ENCODE measurements at places on chromosomes 2 and 18.

DNA sequence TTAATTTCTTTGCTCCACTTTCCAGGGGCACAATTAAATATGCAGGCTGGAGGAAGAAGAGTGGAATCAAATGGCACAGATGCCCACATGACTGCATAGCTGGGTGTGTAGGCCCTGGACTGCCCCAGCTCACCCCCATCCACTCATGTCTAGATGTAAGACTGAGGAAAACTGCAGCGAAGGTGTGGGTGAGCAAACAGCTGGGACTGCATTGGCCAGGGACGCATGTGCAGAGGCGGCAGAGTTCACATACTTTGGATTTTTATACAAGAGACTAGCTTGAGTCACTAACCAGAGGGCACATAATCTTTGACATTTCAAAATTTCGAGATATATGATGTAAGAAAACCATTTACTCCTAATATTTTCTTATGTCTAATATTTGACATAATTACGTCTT, 60.1 kb downstream of the SPIRE1 start:
- DNase-seq = no peak

DNA sequence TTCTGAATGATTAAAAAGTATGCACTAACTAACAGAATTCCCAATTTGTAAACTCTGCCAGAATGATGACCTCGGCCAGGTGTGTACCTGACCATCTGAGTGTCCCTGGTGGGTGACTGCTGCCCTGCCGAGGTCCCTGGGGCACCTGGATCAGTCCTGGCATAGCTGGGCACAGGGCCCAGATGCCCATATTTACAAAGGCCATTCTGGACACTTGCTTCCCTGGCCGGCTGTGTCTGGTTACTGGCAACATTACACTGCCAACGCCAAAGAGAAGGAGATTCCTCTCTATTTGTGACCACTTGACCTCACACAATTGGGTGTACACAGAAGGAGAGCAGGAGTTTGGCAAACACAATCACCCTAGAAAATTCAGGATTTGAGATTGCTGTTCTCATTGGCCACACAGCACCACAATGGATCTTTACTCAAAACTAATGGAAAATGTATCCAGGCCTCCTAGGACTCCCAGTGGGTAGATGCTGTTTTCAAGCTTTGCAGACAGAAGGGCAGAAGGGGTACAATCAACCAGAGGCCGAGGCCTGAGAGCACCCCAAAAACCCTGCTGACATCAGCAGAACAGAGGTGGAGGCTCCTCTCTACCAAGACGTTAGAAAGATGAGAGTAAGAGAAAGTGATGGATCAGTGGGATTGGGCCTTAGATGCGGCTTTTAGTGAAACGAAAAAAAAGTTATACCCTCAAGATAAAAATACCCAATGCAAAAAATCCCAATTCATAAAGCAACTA, 58.3 kb upstream of the PXDN start:
- DNase-seq = no peak

- no peak for DNase-seq
Observed at GRCh38 chr18:61754039-61754583, 138.7 kb downstream of the RNF152 start.

- DNase-seq = peak; percentile 84
Observed at GRCh38 chr2:98385050-98385699, 38.9 kb downstream of the CNGA3 start.

DNA sequence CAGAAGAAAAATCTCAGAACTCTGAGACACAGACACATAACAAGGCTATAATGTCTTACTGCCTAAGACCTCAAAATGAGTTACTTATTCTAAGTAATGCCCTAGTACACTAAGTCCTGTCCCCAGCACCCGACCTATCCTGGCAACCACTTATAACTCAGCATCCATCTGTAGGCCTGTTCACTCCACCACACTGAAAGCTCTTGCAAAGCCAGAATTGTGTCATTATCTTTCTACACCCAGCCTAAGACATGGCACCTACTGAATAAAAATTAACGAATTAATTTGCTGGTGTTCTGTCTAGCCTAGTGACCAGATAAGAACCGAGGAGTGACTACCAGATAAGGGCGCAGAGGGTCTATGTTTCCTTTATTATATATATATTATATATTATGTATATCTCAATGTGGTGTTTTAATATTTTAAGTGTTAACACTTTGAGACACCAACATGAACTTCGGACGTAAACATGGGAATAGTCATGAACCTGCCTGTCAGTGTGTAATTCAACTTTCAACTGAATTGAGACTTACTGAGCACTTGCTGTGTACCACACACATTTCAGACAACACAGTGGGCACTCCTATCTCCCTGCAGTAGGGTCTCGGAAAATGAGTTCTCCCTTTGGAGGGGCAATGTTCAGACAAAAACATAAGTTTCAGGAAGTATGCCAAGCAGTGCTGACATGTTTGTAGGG, 27.7 kb downstream of the TMEM131 start:
- DNase-seq = no peak

- no peak for DNase-seq
Observed at GRCh38 chr2:140526575-140526974, 1604.2 kb downstream of the LRP1B start.

- DNase-seq = no peak
Observed at GRCh38 chr18:40559556-40559955, 1395.5 kb upstream of the PIK3C3 start.

- no peak for DNase-seq
Observed at GRCh38 chr2:219914577-219914976, 287.1 kb downstream of the SLC4A3 start.

DNA sequence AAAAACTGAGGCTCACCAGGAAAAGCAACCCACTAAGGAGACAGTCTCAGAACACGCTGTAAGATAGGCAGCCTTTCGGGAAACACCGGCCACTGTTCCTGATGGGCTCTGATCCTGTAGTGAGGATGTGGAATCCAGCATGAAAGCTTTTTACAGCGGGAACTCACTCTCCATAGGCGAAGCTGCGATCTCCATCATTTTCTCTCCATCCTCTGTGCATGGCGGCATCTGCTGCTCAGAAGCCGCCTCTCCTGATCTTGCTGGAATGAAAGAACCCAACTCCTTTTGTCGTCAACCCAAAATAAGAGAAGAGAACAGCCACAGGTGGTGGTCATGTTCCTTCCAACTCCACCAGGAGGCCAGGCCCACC, 49.9 kb downstream of the TMEM18 start:
- DNase-seq = no peak

DNA sequence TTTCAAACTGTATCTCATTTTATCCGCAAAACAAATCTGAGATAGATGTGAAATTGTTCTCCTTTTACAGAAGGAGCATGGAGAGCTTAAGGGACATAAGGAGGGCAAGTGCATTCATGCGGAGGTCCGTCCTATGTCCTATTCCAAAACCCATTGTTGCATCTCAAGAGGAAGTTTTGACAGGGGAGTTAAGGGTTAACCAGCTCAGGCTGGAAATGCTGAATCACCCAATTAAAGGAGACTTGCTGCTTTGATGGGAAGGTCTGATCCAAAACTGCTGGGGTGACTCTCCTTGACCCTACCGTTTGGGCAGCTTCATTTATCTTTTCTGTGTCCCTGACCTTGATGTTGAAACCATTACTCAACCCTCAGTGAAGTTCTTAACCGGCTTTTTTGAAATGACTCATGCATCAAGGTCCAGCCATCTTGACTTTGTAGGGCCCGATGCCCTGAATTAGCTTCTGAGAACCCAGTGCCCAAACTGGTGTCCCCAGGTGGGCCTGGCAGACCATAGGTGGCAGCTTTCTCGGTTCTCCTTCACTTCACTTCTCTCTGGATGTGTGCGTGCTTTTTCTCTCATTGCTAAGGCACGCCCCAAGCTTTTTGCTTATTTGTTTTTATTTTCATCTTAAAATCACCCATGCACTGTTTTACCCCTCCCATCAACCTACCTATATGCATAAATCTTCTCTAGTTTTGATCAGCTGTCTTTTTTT, 15.9 kb upstream of the TXNDC2 start:
- no peak for DNase-seq

DNA sequence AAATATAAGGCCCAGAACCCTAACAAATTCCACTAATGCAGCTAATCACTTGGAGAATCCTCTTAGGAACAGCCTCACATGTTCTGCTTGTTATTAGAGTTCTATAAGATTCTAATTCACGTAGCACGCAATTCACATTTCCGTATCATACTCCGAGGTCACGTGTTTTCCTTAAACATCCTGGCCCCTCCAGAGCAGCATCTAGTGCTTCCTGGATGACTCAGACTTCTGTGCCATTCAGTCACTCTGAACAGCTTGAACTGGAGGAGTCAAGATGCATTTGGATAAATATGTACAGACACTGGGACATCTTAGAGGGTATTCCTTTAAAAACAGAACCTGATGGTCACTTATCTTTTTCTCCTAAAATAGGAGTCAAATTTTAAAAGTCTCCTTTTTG, 156.5 kb downstream of the MYO5B start:
- DNase-seq = no peak

DNA sequence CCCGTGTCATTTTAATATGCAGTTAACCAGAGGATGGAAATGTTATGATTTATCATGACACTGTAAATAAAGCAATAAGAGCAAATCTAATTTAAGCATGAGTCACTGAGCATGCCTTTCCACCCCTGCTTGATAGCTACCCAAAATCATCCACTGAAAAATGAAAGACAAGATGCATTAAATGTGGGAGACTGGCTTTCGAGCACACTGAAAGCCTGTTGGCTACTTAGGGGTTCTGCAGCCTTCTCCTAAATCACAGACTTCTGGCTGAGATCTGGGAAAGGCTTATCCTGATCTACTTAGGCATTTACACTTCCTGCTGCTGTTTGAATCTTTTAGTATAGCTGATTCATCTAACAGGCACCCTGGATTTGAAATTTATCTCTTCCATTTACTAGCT, 778.3 kb upstream of the CDH7 start:
- no peak for DNase-seq

- no peak for DNase-seq
Observed at GRCh38 chr18:76430636-76431035, 64.4 kb downstream of the ZNF516 start.

- DNase-seq = no peak
Observed at GRCh38 chr2:32752205-32752604, 124.4 kb downstream of the TTC27 start.

GRCh38 chr18:22088029-22088428, 81.4 kb upstream of the GATA6 start:
- no peak for DNase-seq

- no peak for DNase-seq
Observed at GRCh38 chr2:218219934-218220333, 2.9 kb downstream of the ARPC2 start.

DNA sequence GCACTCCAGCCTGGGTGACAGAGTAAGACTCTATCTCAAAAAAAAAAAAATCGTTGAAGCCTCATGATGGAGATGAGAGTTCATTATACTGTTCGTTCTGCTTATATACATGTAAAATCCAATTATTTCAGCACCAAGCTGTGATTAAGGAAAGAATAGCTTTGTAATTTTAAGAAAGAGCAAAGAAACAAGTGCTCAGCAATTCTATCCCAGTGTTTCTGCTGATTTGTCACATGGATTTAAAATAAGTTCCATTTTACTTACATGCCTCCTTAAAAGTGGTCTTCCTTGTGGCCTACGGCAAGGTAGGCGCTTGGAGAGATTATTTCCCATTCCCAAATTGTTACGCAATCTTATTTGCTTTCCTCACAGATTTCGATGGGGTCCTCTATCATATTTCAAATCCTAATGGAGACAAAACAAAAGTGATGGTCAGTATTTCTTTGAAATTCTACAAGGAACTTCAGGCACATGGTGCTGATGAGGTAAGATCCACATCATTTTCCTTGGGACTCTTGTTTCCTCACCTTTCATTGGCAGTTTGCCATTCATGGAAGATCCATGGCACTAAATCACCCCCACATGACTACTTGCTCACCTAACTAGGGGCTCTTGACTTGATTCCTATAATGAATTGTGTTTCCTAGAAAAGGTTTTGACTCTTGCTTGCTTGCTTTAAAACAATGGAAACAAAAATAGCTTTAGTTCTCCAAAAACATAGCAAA, 11.5 kb downstream of the ARPC2 start:
- DNase-seq = no peak

DNA sequence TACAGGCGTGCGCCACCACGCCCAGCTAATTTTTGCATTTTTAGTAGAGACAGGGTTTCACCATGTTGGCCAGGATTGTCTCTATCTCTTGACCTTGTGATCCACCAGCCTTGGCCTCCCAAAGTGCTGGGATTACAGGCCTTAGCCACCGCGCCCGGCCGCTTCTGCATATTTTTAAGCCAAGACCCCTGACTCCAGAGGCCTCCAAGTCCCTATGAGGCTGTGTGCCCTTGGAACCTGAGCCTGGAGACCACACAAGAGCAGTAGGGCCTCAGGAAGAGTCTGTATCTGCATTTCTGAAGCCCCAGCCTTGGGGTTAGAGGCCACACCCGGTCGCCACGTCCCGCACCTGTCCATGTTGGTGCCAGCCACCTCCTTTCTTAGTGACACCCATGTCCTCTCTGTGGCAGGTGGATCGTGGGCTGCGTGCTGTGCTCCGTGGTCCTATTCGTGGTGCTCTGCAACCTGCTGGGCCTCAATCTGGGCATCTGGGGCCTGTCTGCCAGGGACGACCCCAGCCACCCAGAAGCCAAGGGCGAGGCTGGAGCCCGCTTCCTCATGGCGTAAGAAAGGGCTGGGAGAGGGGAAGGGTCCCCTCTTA, 5.3 kb downstream of the PROM2 start:
- no peak for DNase-seq

Measured in activated T-cell treated with anti-CD3 and anti-CD28 coated beads, Interleukin-2, amount 50 U/mL, for 48 hours (primary cell).